ENCODE measurements at places on chromosomes 6 and 20. TPM values are rescaled to one million over a fixed set of nuclear protein-coding genes. Genes with fewer than 3 reads are reported as not detected.

Gene TAGAP
- total RNA-seq: not detected

Gene SCAF8
- 23.5 TPM for total RNA-seq

Gene HUS1B
- total RNA-seq: 0.56 TPM

Gene SLC22A23
- 0.56 TPM for total RNA-seq

Gene C6orf52
- total RNA-seq: not detected

Gene MPIG6B
- total RNA-seq: not detected

Gene RNF182
- total RNA-seq: 6.4 TPM

Gene CYP21A2
- not detected for total RNA-seq

Gene LGSN
- not detected for total RNA-seq

Gene GSTA4
- 35.8 TPM for total RNA-seq
